ENCODE measurements at places on chromosomes 12 and 14.

DNA sequence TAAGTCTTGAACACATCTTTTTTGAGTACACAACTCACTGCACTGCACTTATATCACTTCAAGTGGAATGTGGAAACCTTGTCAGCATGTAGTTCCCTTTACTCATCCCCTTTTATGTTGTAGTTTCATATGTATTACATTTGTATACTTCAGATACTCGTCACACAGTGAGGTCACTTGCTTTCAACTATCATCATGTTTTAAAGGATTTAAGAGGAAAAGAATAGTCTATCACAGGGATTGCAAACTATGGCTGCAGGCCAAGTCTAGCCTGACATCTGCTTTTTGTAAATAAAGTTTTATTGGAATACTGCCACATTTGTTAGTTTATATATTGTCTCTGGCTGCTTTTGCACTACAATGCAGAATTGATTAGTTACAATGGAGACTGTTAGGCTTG is 24.3 kb downstream of the CNOT2 start:
- no peak for DNase-seq

DNA sequence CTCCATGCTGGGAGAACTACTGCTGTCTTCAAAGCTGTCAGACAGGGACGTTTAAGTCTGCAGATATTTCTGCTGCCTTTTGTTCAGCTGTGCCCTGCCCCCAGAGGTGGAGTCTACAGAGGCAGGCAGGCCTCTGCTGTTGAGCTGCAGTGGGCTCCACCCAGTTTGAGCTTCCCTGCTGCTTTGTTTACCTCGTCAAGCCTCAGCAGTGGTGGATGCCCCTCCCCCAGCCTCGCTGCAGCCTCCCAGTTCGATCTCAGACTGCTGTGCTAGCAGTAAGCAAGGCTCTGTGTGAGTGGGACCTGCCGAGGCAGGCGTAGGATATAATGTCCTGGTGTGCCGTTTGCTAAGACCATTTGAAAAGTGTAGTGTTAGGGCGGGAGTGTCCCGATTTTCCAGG is 31.4 kb upstream of the RFX4 start:
- DNase-seq, result no peak

DNA sequence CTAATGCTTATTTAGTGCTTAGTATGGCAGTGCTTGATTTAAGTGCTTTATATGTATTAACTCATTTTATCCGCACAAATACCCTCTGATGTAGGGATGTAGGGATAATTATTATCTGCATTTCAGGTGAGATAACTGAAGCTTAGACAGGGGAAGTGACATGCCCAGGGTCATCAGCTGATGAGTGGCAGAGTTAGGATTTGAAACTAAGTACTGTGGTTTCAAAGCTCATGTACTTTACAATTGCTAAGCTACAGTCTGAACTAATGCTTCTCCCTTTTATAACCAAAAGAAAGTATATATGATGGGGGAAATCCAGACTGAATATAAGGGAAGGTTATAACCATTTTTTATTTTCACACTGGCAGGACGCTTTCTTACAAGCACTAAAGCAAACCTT is 229.6 kb upstream of the NAV3 start:
- DNase-seq, result no peak

- no peak for DNase-seq
These were observed 201.7 kb downstream of the EXOC5 start for GRCh38 chr14:57066887-57067513.

DNA sequence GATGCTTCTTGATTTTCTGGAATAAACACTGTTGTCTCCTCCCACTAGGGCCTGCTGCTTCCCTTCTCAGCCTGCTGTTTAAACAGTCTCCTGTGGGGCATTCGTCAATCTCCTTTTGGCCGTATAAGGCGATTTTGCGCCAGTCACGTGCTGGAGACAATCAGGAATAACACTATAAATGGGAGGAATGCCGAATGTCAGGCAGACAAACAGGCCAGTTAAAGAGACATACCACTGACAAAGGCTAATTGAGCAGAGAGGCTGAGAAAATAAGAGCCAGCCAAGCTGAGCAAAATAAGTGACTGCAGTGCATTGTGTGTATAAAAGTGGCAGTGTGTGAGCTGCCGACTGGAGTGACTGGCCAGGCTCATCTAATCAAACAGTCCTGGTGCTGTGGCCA is 23.3 kb downstream of the DMAC2L start:
- DNase-seq, result no peak

DNA sequence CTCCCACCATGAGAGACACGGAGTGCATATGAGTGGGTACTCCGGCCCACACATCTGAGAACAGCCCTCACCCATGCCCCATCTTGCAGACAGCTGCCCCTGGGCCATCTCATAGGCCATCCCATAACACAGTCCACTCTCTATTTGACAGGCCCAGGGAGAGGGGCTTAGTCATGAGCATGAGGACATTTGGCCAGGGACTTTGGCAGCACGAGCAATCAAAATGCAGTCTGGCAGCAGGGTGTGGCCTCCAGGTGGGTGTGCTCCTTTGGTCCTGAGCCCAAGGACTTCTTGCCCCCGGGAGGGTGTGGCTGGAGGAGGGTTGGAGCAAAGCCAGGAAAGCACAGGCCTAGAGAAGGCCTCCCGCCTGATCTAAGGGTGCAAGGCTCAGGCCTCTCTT is 25.6 kb downstream of the EMP1 start:
- DNase-seq, result no peak

- no peak for DNase-seq
These were observed 3.3 kb upstream of the DAO start for GRCh38 chr12:108876550-108876949.

DNA sequence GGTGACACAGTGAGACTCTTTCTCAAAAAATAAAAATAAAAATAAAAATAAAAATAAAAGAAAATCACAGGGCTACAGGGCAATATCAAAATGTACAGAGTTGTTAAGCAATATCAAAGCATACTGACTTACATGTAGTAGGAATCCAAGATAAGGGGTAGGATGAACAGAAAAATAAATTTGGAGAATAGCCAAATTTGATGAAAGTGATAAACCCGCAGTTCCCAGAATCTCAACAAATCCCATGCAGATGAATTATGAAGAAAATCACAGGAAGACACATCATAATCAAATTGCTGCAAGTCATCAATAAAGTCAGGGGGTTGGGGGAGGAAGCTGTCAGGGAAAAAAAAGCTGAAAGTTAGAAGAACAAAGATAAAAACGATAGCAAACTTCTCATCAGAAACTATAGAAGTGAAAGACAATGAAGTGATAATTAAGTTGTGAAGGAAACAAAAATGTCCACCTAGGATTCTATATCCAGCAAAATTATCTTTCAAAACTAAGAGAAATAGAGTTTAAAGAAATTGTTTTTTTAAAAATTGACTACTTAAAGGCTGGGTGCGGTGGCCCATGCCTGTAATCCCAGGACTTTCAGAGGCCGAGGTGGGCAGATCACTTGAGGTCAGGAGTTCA is 15.4 kb downstream of the DDHD1 start:
- DNase-seq, result no peak

DNA sequence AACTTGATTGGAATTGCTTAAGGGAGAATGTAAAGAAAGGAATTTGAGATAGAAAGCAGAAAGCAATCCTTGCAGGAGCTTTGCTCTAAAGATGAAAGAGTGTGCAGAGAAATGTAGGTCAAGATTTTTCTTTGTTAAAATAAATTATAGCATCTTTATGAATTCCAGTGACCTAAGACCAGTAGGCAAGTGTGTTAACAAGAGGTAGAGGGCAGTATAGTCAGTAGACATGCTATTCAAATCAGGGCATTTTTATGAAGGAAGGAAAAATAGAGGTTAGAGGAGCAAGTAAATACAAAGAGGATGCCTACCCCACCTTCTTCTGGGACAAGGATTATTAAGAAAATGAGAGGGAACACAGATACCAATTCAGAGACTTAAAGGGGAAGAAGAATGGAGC is 148.5 kb downstream of the PLCZ1 start:
- DNase-seq, result no peak

DNA sequence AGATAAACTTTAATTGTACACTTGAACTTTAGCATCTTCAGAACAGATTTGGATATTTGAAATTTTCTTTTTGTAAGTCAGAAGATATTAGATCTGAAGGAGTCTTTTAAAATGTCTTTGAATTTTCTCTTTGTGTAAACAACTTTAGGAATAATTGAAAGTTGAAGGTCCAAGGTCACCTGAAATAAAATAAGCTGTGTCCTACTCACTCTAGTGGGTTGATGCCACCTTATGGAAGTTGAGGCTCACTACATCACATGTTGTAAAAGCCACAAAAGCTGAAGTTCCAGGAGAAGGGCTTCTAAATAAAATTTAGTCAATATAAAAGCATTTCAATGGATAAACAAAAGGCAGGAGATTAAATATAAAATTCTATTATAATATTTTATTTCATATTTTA is 122.0 kb upstream of the ATXN7L3B start:
- no peak for DNase-seq

DNA sequence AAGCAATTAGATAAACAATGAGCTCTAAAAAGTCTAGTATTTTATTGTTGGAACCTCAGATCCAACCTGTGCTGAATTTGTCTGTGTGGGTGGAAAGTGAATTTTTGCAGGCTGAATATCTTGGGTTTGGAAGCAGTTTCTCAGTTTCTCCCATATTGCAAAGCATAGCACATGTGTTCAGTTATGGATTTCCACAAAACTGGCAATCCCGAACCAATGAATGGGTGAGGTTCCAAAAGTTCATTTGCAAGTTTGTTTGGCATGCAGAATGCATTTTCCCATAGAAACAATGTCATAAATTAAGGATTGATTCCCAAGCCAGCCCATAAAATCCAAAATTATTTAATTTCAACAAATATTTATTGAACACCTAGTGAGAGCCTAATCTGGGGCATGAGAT is 43.4 kb downstream of the PLXNC1 start:
- DNase-seq, result no peak

- no peak for DNase-seq
These were observed 665 bp downstream of the RHOF start for GRCh38 chr12:121792607-121793439.

DNA sequence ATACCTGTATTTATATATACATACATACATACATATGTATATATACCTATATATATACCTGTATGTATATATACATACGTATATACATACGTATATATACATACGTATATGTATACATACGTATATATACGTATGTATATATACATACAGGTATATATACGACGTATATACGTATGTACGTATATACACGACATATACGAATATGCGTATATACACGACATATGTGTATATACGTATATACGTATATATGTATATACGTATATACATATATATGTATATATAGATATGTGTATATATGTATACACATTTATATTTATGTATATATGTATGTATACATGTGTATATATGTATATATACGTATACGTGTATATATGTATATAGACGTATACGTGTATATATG is 92.7 kb upstream of the ABCD2 start:
- DNase-seq, result no peak

DNA sequence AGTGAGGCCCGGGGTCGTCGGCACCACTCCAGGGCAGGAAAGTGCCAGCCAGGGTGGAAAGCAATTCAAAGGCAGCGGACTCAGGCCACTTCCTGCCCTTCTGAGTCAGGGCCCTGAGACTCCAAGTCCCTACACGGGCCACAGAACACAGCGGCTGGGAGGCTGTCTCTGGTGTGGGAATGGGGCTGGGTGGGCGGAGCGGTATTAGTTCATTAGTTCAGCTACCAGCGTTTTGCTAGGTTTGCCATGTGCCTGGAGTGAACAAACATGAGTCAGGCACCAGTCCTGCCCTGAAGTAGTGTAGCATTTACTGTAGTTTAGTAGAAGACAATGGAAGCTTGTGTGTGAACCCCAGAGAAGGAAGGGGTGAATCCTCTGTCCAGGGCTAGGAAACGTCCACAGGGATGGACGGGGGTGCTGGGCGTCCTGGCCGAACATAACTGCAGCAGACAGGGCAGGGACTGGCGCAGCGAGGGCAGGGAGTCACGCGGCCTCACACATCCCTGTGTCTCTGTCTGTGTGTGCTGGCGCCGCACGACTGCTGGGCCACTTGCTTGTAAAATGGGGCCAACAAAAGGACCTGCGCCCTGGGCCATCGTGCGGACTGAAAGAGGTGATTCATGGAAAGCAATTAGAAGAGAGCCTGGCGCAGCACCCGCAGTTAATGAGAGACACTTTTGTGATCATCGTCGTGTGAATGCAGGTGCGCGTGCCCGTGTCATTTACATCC is 186.4 kb upstream of the PRMT8 start:
- peak; percentile 70 for DNase-seq

DNA sequence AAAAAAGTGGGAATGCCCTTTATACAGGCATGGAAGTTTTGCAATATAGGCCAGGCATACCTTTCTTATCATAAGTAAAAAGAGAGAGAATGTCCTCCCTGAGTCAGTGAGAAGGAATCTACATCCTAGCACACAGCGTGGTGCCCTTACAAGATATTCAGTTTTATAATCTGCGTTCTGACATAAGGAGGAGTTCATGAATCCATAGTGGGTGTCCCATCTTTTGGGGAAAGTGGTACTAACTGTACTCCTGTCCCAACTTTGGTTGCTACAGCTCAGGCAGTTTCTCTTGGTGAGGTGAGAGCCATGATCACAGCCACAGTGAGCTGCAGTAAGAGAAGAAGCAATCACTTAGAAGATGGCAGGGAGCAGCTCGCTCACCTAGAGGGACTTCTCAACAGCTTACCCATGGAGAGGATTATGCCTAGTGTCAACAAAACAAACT is 332.9 kb downstream of the BCAT1 start:
- no peak for DNase-seq

GRCh38 chr12:110577864-110578693 is 5.0 kb downstream of the PPTC7 start:
- DNase-seq, result no peak

DNA sequence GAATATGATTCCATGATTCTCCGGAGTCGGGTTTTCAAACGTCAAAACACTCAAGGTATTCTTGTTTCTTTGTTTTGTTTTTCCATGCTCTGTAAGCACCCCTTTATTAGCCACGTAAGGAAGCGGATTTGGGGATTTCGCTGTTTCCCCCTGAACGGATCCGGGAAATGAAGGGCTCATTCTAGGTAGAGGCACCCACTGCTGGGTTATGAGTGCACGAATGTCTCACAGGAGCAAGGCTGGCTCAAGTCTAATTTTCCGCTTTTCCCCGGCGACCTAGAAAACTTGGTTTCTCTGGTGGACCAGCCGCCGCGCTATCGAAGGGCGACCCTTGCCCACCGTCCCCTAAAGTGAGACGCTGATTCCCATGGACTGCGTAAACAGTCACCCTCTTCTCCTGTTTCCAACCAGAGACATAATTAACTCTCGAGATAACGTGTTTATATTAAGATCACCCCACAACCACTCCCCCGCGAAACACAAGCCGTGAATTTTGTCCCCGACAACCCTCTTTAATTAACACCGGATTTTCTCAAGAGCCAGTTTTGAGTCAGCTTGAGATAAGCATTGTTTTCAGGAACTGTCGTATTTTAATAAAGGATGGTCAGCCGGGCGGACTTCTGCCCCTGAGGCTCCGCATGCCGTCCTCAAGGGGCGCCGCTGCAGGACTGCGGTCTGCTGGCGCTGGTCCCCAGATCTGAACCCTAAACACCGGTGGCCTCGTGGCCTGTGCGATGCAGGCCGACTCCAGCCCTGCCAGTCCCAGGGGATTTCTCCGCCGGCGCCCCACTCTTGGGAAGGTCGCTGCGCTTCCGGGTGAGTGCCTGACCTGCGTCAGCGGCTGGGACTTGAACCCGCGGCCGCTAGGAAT is 515 bp upstream of the ABCC9 start:
- no peak for DNase-seq

GRCh38 chr12:34021071-34021470 is 1.2 kb upstream of the ALG10 start:
- no peak for DNase-seq

GRCh38 chr14:96268431-96269358 is 12.7 kb downstream of the BDKRB1 start:
- DNase-seq, result no peak
